ENCODE measurements at places on chromosomes 4 and X. TPM values are rescaled to one million over a fixed set of nuclear protein-coding genes. Genes with fewer than 3 reads are reported as not detected.
A peak's percentile ranks its signal among the peaks of the same experiment; 100 is the strongest.

DNA sequence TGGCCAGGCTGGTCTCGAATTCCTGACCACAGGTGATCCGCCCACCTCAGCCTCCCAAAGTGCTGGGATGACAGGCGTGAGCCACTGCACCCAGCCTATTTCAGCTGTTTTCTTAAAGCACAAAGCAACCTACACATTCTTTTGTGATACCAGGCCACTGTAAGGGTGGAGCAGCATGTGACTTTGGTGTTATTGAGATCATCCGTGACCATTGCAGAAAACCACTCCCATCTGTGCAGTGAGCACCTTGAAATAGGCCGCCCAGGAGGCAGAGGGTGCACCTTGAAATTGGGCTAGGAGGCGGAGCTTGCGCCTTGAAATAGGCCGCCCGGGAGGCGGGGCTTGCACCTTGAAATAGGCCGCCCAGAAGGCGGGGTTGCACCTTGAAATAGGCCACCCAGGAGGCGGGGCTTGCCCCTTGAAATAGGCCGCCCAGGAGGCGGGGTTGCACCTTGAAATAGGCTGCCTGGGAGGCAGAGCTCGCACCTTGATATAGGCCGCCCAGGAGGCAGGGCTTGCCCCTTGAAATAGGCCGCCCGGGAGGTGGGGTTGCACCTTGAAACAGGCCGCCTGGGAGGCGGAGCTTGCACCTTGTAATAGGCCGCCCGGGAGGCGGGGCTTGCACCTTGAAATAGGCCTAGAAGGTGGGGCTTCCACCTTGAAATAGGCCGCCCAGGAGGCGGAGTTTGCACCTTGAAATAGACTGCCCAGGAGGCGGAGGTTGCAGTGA, 9.0 kb upstream of the SLC25A6 start:
- no peak overlapping the region for H3K4me3 ChIP-seq
- DNase-seq = peak; percentile 52
- no peaks in the 10 kb centered on the region for H3K36me3 ChIP-seq
- no peak overlapping the region for H3K27ac ChIP-seq

- no peak overlapping the region for H3K27ac ChIP-seq
- no peak for DNase-seq
- no peaks in the 10 kb centered on the region for H3K36me3 ChIP-seq
- H3K4me1 ChIP-seq = no peaks in the 10 kb centered on the region
- H3K27me3 ChIP-seq = peaks cover 7% of the 10 kb centered on the region
Observed at GRCh38 chrX:134718105-134718965, 60.1 kb upstream of the PLAC1 start.

- no peaks in the 10 kb centered on the region for H3K4me1 ChIP-seq
- no peaks in the 10 kb centered on the region for H3K36me3 ChIP-seq
- no peaks in the 10 kb centered on the region for H3K27me3 ChIP-seq
- H3K27ac ChIP-seq = no peak overlapping the region
Observed at GRCh38 chr4:150021483-150021882, 56.8 kb upstream of the DCLK2 start.

GRCh38 chr4:85431156-85431555, 43.8 kb upstream of the ARHGAP24 start:
- no peaks in the 10 kb centered on the region for H3K4me1 ChIP-seq
- H3K27ac ChIP-seq = no peak overlapping the region
- no peak for DNase-seq
- H3K4me3 ChIP-seq = no peak overlapping the region
- H3K27me3 ChIP-seq = no peaks in the 10 kb centered on the region
- no peaks in the 10 kb centered on the region for H3K36me3 ChIP-seq

- no peak for DNase-seq
- H3K36me3 ChIP-seq = no peaks in the 10 kb centered on the region
- no peak overlapping the region for H3K4me3 ChIP-seq
Observed at GRCh38 chrX:74520896-74521295, 93.5 kb downstream of the RLIM start.

DNA sequence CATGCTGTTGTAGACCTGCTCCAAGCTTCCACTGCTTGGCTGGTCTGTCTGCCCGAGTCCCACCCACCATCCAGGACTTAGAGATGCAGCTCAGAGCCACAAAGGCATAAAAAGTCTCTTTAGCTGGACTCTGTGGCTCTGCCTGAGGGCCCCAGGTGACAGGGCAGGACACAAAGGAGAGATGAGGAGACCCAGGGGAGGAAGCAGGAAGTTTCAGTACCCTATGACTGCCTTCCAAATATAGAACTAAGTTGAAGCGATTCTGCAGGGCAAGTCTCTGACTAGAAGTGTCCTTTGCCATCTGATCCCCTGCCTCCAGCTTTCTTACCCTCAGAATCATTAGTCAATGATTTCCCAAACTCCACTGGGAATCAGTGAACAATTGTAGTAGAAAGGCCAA, 11.2 kb upstream of the CXCR3 start:
- H3K27me3 ChIP-seq = no peaks in the 10 kb centered on the region
- H3K36me3 ChIP-seq = no peaks in the 10 kb centered on the region
- DNase-seq = peak; percentile 47
- peak overlapping the region; percentile 39 for H3K27ac ChIP-seq
- peaks cover 24% of the 10 kb centered on the region for H3K4me1 ChIP-seq

DNA sequence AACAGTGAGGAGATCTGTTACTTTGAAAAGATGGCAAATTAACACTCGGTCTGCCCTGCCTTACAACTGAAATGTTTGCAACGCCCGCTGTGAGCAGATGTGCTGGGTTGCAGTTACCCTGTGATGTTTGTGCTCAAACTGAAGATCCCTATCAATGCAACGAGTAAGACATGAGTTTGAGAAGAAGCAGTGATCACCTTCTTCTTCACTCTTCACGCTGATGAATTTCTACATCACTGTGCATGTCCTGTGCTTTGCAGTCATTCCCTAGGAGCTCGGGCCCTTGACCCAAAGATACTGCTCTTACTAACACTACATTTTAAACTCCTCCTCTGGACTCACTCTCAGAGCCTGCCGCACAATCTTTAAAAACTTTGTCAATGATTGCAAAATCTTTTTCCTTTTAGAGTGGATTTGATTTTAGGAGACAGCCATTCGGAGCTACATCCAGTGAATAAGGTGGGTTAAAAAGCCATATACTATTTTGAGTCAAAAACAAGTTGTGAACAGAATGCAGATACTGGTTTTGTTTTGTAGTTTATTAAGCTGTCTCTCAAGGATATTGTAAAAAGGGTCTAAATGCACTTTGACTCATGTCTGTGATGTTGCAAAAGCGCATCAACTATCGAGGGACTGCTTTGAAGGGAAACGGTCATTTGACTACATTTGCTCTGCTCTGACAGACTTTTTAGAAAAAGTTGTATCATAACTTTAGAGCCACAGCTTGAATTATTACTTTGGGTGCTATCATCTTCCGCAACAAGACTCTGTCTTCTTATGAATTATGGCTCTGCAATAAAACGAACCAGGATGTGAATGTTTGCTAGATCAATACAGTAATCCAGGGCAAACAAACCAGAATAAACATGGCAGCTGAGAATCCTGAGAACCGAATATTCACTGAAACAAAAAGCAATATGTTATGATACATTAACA, 5.7 kb upstream of the RHOH start:
- DNase-seq = no peak
- H3K36me3 ChIP-seq = no peaks in the 10 kb centered on the region
- H3K4me3 ChIP-seq = no peak overlapping the region
- peaks cover 93% of the 10 kb centered on the region for H3K4me1 ChIP-seq

DNA sequence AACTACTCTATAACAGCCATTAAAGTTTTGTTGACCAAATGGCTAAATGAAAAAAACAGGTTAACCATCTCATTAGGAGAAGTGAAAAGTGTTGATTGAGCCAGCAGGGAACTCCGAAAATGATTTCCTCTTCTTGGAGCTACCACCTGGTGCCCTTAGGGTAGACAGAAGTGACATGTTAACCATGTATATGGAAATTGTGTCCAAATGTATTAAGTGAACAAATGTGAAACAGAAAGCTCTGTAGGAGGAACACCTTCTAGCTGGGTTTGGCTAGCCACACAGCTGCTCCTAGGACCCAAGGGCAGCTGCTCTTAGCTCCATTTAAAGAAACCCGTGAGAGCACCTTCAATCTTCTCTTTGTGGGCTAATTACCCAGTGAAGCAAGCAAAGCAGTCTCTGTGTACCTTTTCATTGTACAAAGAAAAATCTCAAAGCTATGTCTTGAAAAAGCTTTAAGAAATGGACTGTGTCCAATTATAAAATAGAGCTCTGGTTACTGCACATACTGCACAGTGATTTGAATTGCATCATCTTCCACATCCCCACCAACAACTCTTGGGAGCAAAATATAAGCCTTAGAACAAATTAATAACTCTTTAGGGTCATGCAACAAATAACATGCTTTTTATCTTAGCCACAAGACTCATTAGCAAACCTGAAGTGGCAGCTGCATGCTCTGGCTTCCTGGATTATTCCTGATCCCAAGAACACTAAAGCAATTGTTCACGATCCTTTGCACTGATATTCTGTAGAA, 59.2 kb upstream of the PARM1 start:
- no peak for DNase-seq
- H3K36me3 ChIP-seq = no peaks in the 10 kb centered on the region
- no peaks in the 10 kb centered on the region for H3K27me3 ChIP-seq
- H3K4me1 ChIP-seq = no peaks in the 10 kb centered on the region

DNA sequence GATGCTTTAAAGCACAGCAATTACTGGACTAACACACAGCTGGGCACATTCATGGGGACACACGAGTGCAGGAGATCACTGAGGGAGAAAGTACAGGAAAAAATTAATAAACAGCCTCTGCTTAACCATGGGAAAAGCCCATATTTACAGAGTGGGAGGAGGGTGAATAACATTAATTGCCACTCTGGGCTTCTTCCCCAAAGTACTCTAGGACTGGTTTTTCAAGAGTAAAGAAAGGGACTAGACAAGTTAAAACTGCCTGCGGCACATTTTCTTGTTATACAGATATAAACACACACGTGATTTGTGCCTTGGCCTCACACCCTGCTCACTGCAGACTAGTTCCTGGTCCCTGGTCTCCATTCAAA, 179.7 kb upstream of the TET2 start:
- no peak overlapping the region for H3K4me3 ChIP-seq
- no peak for DNase-seq
- H3K4me1 ChIP-seq = peaks cover 23% of the 10 kb centered on the region
- no peaks in the 10 kb centered on the region for H3K27me3 ChIP-seq
- peak overlapping the region; percentile 77 for H3K27ac ChIP-seq
- H3K36me3 ChIP-seq = no peaks in the 10 kb centered on the region

DNA sequence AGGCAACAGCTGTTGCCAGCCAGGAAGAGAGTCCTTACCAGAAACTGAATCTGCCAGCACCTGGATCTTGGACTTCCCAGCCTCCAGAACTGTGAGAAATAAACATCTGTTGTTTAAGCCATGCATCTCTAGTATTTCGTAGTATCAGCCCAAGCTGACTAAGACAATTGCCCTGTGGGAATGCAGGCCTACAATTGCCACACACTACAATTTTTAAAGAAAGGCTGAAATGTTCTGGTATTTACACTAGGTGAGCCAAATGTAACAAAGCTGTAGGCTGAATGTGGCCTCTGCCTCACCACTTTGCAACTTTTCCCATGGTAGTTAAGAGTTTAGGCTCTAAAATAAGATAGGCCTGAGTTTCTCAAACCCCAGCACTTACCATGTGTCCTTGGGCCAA, 59.1 kb downstream of the SPATA18 start:
- H3K4me1 ChIP-seq = no peaks in the 10 kb centered on the region
- H3K27ac ChIP-seq = no peak overlapping the region
- no peak overlapping the region for H3K4me3 ChIP-seq
- no peaks in the 10 kb centered on the region for H3K27me3 ChIP-seq
- H3K36me3 ChIP-seq = no peaks in the 10 kb centered on the region

DNA sequence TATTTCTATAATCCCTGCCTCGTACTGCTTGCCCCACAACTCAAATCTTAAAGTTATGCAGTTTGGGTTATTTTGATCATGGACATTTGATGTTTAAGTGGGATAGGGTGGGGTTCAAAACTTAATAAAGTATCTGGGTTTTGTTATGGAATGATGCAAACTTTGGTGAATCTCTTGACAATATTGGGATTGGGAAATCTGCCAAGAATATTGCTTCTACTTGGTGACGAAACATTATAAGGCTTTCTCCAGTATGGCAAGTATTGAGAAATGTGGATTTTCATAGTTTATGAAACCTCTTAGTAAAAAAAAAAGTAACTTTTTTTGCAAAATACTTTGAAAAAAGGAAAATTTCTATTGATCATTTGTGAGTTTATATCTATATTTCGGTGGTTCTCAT, 130.8 kb upstream of the SFRP2 start:
- H3K36me3 ChIP-seq = no peaks in the 10 kb centered on the region
- DNase-seq = no peak
- H3K4me1 ChIP-seq = no peaks in the 10 kb centered on the region
- no peak overlapping the region for H3K27ac ChIP-seq
- no peak overlapping the region for H3K4me3 ChIP-seq

GRCh38 chrX:10526451-10526850, 93.9 kb downstream of the MID1 start:
- H3K4me3 ChIP-seq = no peak overlapping the region
- H3K27me3 ChIP-seq = no peaks in the 10 kb centered on the region
- no peak for DNase-seq
- H3K36me3 ChIP-seq = no peaks in the 10 kb centered on the region
- no peaks in the 10 kb centered on the region for H3K4me1 ChIP-seq

DNA sequence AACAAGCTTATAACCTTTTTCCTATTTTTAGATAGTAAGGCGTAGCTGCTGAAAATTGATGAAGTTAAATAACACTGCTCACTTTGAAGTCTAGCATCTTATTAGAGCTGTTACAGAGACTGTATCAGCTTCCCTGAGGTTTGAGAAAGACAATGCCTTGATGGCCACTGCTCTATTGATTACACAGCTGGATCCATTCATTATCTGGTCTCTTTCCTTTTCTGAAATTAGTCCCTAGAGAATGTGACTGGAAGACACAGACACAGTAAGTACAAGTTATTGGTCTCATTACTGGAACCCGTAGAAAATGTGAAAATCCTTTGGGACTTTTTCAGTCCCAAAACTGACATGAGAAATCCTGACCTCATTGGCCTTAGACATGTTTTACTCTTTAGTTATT, 188.3 kb downstream of the NAF1 start:
- DNase-seq = no peak
- H3K4me1 ChIP-seq = no peaks in the 10 kb centered on the region
- no peaks in the 10 kb centered on the region for H3K27me3 ChIP-seq
- no peaks in the 10 kb centered on the region for H3K36me3 ChIP-seq
- no peak overlapping the region for H3K27ac ChIP-seq

- H3K4me3 ChIP-seq = no peak overlapping the region
- H3K36me3 ChIP-seq = no peaks in the 10 kb centered on the region
- no peaks in the 10 kb centered on the region for H3K4me1 ChIP-seq
- no peak for DNase-seq
Observed at GRCh38 chr4:115711575-115711974, 598.2 kb upstream of the NDST4 start.

Gene HPSE
- 16.1 TPM for total RNA-seq

Gene EDA
- total RNA-seq = 5.4 TPM

Gene IL2
- not detected for total RNA-seq

Gene NPY5R
- 4.1 TPM for total RNA-seq

Gene GAGE2A
- not detected for total RNA-seq

Gene TKTL2
- total RNA-seq = 0.36 TPM

Gene FMR1NB
- not detected for total RNA-seq

Gene NPNT
- 16.9 TPM for total RNA-seq

Gene TEX11
- 1.9 TPM for total RNA-seq

Gene CSN1S1
- not detected for total RNA-seq
